SHP77 (cell line): ENCODE measurements at places on chromosomes 2 and 18.

DNA sequence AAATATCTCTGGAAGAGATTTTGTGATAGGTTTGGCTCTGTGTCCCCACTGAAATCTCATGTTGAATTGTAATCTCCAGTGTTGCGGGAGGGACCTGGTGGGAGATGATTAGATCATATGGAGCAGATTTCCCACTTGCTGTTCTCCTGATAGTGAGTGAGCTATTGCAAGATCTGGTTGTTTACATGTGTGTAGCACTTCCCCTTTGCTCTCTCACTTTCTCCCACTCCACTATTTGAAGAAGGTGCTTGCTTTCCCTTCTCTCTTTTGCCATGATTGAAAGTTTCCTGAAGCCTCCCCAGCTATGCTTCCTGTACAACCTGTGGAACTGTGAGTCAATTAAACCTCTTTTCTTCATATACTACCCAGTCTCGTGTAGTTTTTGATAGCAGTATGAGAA, 97.0 kb upstream of the FN1 start:
- DNase-seq, result no peak

- DNase-seq, result no peak
Observed at GRCh38 chr2:49914281-49914680, 760.0 kb upstream of the FSHR start.

DNA sequence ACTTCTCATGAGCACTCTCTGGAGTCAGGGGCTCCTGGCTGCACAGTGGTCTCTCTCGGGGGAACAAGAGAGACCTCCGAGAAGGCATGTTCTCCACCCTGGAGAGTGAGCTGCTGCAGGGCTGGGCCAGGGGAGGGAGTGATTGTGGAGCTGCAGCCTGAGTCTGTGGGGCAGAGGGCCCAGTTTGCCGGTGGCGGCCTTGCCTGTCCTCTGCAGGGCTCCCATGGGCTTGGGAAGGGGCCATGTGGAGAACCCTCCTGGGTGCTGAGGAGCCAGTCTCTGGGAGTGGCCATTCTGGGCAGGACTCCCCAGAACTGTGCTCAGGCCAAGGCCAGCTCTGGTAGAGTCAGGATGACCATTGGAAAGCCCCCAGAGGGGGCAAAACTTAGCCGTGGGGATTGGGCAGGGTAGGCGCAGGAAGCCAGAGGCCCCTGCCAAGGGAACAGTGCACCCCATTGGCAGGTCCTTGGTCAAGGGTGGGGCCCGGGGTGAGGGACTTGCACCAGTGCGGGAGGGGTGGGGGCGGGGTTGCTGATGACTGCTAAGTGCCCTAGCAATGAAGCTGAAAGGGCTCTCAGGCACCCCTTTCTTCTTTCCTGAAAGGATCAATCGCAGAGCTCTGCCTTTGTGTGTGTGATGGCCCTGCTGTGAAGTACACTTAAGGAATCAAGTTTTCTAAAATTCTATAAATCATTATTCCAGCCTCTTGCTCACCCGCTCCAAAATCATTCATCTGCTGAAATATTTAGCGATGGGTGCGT, 69.7 kb upstream of the BOD1L2 start:
- no peak for DNase-seq

DNA sequence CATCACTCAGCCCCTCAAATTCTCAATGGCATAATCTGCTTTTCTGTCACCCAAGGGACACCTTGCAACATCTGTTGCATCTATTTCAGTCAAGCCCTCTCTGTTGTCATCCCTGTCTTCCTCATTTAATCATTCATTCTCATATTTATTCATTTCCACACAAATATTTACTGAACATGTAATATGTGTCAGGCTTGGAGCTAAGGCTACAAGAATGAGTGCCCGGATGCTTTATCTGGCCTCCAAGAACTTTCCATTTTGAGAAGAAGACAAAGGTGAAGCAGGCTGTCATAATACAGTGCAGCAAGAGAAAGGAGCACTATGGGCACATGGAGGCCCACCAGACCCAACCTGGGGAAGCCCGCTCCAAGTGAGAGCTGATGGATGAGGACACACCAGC, 15.6 kb downstream of the IL18RAP start:
- no peak for DNase-seq

GRCh38 chr2:150095361-150096095, 391.9 kb downstream of the RND3 start:
- no peak for DNase-seq

- no peak for DNase-seq
Observed at GRCh38 chr2:241519669-241520068, 11.3 kb upstream of the STK25 start.

DNA sequence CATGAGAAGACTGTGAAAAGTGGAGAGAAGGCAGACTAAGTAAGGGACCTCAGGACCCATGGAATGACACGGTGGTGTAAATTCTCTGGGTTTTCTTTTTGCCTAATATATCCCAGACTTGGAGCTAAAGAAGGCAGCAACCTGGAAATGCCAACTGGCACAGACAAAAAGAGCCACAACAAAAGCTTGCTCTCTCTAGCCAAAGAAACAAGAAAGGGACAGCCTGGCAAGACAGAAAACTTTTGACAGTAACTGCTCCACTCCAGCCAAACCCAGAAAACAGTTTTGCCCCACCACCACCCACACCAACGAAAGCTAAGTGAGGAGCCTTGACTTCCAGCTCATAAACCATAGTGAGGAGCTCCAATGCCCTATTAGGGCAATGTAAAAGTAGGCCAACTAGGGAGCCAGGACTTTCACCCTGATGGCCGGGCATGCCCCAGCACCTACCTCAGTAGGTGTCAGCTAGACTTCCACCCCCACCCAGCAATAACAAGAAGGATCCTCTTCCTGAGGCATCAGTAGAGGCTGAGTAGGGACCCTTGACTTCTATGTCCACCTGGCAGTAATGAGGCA, 35.5 kb downstream of the PELI1 start:
- DNase-seq, result no peak

DNA sequence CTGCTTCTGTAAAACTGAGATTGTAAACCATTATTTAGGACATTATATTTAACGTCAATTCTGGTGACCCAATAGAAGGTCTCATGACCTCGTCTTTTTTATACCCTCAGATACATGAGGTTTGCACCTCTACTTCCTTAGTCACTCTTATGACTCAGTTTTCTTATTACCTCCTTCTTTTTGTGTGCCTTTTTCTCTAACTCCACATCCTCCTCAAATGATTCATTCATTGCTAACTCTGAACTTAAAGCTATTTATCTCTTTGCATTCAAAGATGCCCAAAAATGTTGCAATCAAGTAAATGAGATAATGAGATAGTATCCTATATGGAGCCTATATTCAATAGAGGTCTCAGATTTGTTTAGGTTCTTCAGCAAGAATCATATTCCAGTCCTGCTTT, 121.0 kb upstream of the KYNU start:
- no peak for DNase-seq

GRCh38 chr18:28409811-28410210, 232.9 kb upstream of the CDH2 start:
- no peak for DNase-seq

GRCh38 chr2:235900631-235901030, 267.6 kb downstream of the GBX2 start:
- DNase-seq, result no peak

GRCh38 chr2:219017201-219017931, 23.9 kb downstream of the CFAP65 start:
- no peak for DNase-seq

- no peak for DNase-seq
Observed at GRCh38 chr2:200743042-200743676, 68.6 kb upstream of the BZW1 start.

DNA sequence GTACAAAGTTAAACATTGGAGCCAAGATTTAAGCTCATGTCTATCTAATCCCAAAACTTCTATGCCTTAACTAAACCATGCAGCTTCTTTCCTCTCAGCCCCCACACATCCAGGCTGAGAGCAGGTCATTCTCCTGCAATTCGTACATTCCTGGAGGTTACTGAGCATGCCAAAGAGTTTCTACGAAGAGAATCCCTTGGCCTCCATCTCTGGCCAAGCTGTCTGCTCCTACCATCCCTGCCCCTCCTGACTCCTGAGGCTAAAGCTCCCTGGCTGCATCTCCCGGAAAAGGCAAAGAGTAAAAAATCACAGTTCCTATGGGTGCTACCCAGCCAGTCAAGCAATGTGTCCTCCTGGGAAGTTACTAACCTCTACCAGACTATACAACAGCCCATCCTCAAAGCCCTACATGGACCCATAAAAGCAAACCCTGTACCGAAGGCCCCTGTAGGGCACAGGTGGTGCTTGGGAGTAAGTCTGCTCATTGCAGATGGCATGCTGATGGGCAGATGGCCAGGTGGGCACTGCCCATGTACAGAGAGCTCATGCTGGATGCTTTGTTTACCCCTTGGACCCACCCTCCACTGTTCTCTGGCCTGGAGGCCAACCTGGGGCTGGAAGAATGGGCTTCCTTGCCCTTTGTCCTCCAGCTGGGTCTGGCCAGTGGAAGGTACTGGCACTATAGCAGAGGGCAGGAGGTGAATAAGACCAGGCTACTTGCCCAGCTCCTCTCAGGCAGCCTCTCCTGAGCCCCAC, 99.5 kb downstream of the TTC32 start:
- DNase-seq, result no peak

- DNase-seq, result no peak
Observed at GRCh38 chr18:36567800-36568199, 261.0 kb downstream of the TPGS2 start.
